ENCODE measurements at places on chromosomes 7 and 10.
A peak's percentile ranks its signal among the peaks of the same experiment; 100 is the strongest.

DNA sequence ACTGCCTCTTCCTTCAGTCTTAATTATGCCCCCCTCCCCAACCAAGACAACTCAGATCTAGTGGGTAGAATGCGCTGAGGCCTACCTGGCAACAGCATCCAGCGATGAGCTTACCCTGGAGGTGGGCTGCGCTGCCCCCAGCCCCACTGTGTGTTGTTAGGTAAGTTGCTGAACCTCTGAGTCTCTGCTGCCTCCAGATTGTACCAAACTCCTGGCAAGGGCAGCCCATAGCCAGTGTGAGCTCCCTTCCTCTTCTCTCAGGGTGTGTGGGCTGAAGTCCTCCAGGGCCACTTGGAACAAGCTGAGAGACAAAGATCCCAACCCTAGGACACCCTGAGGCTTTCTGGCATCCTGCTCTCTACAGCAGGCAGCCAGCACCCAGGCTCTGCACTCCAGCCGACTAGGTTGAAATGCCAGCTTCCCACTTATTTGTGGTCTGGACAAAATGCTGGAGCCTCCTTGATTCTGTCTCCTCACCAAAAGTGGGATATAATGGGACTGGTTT is 135.3 kb downstream of the ARHGAP22 start:
- no peak for DNase-seq

- DNase-seq, result no peak
These were observed 468.9 kb downstream of the DNAJB6 start for GRCh38 chr7:157805713-157806112.

DNA sequence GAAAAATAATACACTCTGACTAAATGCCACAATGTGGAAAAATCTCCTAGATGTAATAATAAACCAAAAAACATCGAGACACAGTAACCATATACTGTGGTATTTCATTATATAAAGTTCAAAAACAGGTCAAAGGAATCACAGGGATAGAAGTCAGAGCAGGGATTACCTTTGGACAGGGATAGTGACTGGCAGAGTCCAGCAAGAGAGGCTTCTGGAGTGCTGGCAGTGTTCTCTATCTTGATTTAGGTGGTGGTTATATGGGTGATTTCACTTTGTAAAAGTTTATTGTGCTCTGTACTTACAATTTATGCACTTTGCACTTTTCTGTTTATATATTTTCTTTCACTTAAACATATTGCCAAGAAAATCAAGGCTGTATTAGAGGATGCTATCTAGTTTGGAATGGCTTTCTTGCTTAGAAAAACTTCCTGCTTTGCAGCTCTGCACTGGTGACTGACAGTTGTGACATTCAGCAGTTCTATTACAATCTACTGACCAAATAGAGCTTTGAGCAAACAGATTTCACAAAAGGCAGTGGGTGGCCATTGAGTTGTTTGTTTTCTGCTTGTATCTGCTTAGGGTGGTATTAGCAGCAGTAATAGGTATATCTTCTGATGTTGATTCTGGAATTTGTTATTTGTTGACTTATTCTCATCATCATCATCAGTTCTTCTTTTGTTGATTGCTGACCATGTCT is 263.6 kb upstream of the LRGUK start:
- DNase-seq, result no peak

DNA sequence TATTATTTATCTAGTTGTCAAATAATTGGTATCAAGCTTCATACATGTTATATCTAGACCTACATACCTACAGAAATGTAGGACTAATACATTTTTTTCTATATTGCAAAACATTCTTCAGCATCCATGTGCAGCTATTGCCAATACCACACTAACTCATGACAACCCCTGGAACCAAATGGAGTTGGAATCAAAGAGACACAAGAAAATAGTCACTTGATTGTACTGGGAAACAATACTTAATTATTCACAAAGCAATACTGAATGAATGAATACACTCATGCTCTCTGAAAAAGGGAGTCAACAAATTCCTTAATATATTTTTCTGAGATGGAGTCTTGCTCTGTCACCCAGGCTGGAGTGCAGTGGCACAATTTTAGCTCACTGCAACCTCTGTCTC is 10.4 kb upstream of the CFAP43 start:
- no peak for DNase-seq

DNA sequence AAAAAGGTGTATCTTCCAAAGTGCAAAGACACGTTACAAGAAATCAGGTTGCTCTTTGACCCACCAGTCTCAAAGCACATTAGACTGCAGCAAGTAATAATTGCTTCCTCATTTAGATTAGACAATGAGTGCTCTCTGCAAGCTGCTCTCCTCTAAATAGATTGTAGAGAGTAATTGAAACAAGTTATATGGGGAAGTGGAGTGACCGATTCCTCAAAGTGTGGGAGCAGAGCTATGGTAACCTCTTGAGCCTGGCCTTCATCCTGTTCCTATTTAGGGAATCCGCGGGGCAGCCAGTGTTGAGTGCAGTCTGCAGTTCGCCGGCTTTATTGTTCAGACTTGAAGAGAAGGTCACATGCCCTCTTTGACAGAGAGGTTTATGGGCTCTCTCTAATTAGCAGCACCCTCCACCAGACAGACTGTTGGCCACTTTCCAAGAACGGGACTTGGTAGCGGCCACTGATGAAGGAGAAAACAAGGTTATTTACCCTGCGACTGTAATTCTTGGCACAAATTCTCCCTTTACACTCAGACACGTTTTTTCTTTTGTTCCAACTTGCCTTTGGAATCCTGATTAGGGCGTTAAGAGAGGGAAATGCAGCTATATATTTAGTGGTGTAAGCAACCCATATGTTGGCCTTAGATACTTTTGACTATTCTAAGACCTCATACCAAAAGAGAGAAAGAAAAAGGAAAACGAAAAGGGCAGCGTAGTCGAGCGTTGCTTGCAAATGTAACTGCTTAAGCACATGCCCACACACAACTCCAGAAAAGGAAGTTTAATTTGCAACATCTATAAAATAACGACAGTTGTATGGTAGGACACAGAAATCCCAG is 107.5 kb downstream of the REEP3 start:
- DNase-seq, result peak; percentile 64

GRCh38 chr10:43013065-43013464 is 63.8 kb upstream of the RET start:
- DNase-seq, result no peak

GRCh38 chr7:50088463-50089129 is 4.5 kb downstream of the ZPBP start:
- DNase-seq, result no peak

GRCh38 chr10:22475651-22476600 is 130.6 kb downstream of the SPAG6 start:
- peak; percentile 17 for DNase-seq

DNA sequence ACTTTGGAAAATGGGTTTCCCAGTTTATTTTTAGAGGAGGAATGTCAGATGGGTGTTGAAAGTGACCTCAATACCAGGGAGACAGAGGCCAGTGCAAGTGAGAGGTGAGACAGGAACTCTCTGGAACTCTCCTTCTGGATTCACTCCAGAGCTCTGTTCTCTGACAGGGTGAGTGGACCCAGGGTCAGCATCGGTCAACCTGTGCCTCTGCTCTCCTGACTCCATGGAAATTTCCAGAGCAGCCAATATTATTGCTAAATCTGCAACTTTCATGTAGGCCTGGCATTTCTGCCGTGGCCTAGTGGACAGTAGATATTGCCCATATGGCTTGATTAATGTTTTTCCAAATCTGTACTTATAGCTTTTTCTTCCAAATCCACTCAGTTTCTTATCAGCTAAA is 20.2 kb downstream of the AKR1C4 start:
- no peak for DNase-seq

DNA sequence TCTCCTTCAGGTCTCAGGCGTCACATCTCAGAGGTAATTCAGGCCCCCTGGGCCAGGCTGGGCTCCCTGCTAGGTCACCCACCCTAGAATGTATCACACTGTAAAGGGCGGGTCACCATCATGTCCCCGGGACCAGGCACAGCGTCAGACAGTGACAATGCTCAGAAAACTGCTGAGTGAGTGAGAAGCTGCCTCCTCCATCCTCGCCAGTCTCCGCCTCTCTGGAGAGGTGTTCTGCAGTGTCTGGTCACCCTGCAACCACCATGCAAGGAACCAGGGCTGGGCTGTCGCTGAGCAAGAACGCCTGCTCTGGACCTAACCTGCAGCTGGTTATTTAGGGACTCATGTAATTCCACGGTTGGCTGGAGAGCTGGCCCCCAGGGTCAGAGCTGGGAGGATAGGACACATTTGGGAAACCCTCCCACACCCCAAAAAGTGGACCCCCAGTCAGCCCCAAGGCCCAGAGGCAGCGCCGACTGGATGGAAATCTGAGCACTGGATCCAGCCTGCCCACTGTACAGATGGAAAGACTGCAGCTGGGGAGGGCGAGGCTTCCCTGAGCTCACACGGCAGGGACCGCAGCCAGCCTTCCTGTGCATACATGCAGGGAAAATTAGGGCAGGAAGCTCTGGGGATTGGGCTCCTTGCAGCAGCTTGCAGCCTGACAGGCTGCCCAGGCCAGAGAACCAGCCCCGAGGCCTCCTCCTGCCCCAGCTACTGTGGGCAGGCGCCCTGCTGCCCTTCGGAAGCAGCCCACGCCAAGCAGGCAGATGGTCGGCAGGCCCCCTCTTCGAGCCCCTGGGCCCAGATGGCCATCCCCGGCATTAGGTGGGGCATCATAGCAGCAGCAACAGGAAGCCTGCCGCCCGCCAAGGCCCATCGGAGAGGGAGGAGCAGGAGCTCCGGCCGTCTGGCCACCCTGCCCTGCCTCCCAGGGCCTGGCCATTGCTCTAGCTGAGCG is 105.4 kb upstream of the ZMIZ1 start:
- DNase-seq, result peak; percentile 93

GRCh38 chr7:70037171-70037933 is 439.1 kb downstream of the AUTS2 start:
- no peak for DNase-seq

DNA sequence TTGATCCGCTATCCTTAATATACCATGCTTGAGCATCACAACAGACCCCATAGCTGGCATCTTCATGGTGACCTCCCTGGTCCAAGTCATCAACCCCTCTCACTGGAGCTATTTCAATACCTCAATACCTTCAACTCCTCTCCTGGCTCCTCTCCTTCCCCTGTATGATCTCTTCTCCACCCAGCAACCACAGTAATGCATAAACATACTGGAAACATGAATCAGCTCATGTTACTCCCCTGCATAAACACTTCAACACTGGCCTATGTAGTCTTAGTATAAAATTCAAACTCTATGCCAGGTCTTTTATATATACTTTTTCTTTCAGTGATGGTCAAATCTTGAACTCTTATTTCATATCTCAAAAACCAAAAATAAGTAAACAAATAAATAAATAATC is 31.8 kb upstream of the TMEM273 start:
- no peak for DNase-seq

DNA sequence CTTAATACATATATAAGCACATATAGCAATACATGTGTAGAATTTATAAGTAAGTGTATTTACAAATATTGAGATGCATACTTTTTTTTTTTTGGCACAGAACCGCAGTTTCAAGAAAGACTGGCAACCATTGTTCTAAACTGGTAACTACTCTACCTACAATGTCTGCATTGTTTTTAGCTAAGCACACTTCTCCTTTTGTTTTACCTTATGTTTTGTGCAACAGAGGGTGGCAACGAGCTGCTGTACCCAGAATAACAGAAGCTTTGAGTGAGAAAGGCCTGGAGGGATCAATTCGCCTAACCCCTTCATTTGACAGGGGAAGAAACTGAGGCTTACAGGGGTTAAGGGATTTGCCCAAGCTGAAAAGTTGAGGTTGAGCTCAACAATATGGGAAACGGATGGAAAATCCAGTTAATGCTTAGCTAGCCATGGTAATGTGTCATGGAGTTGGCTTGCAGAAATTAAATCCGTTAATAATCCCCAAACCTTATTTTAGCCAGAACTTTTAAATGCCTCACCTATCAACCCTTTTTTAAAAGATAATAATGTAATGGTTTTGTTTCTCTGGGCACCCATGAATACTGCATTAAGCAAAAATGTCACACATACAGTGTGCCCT is 25.5 kb downstream of the FZD1 start:
- DNase-seq, result no peak

GRCh38 chr10:70692043-70692603 is 19.8 kb downstream of the ADAMTS14 start:
- DNase-seq, result no peak

DNA sequence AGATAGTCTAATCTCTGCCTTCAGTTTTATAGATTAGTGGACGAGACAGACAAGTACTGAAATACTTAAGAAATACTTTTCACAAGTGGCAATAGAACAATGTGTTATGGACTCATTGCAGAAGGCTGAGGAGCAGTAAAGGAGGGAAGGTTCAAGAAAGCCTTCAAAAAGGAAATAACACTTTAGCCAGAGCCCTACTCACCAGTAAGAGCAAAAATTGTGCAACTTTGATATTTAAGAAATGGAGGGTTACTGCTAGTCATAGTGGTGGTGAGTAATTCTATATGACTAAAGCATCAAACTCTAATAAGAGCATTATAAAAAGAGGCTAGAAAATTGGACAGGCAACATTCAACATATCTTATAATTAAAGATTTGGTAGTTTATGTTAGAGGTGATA is 28.8 kb downstream of the PTPN12 start:
- DNase-seq, result no peak

- no peak for DNase-seq
These were observed 68.3 kb downstream of the GATA3 start for GRCh38 chr10:8122611-8123369.

GRCh38 chr10:126235091-126235978 is 152.9 kb downstream of the ADAM12 start:
- no peak for DNase-seq

GRCh38 chr7:26185844-26186180 is 14.7 kb downstream of the HNRNPA2B1 start:
- DNase-seq, result no peak

- DNase-seq, result no peak
These were observed 71.5 kb downstream of the MCMBP start for GRCh38 chr10:119801176-119801575.

- DNase-seq, result no peak
These were observed 53.1 kb downstream of the PTEN start for GRCh38 chr10:87916515-87916914.

DNA sequence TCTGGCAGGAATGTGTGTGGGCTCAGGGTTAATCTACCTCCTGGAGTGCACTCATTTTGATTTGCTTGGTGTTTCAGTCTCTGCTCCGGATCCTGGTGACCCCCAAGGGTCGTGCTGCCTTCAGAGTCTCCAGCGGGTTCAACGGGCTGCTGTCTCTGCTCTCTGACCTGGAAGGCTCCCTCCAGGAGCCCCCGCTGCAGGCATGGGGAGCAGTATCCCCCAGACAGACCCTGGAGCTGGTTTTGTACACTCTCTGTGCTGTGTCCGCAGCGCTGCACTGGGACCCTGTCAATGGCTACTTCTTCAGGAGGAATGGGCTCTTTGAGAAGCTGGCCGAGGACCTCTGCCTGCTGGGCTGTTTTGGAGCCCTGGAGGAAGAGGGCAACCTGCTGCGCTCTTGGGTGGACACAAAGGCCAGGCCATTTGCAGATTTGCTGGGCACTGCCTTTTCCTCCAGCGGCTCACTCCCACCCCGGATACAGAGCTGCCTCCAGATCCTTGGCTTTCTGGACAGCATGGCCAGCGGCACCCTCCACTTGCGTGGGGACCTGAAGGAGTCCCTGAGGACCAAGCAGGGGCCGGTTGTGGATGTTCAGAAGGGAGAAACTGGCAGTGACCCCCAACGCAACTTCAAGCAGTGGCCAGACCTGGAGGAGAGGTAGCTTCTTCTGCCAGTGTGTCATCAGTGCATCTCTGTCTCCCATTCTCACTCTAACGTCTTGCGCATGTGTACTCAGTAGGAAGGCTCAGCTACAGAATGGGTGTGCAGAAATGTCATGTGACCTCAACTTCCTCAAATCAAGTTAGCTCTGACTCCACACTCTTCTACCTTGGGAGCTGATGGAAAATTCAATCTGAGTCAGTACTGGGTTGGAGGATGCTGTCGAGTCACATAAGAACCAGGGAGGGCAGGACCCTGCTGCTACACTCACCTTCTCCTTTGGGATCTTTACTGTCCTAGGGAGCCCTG is 58.5 kb downstream of the WDFY4 start:
- DNase-seq, result no peak

Measured in cerebellum (tissue), 4 donors.